Right ventricle myocardium inferior (tissue), 1 donor: ENCODE measurements at places on chromosomes 2 and 18.

DNA sequence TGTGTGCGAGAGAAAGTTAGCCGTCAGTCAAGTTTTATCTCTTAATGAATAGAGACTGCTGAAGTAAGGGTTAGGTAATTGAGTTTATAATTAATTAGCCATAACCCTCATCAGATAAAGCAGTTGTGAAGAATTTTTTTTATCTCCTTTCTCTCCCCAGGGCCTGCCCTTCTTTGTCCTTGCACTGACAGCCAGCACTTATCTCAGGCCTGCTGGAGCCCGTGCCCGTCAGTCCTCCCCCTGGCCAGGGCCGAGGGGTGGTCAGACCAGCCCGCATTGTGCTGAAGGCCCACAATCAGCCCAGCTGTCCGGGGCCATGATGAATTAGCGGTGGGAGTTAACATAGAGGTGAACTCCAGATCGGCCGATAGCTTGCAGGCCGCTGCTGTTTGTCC, 315.7 kb downstream of the GBX2 start:
- no peak for DNase-seq

DNA sequence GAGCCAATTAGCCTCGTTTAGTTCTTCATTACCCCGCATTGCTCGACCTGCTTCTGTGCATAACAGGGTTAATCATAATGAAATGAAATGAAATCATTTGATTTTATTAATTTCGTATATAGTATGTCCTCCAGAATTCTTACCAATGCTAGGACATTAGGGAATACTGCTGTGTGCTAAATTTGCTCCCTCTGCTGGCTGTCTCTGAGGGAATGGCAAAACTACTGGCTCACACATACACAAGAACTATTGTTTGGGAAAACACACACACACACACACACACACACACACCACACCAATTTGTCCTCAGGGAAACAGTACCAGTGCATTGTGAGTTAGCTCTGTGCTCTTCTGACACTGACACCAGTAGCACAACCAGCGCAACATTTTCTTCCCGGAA, 273.3 kb upstream of the TCF4 start:
- no peak for DNase-seq

DNA sequence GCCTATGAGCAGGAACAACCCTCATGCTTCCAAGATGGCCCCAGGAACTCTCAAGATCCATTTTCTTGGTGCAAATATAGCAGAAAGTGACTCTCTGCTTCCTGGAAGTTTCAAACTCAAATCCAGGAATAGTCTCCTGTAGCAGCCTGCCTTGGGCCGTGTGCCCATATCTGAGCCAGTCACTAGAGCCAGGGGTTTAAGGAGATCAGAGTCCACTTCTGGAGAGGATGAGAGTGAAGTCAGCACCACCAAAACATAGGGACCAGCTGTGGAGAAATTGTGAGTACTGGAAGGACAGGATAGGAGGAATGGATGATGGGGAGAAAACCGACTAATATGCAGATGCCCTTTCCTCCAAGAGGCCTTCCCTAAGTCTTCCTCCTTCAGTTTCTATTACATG, 33.2 kb downstream of the PSD4 start:
- no peak for DNase-seq

DNA sequence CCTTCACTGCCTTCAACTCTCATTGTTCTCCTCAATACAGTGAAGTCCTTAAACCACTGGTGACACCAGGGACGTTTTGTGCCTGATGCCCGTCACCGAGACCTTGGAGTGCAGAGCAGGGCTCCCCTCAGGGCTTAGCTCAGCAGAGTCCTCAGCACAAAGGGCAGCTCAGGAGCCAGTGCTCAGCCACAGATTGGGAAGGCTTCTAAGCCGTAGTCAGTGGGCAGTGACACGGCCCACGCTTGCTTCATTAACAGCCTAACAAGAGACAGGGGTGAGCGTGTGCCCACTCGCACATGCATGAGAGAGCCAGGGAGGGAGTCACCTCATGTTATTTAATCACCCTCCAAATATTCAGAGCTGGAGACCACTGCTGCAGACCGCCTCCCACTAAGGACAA, 137.5 kb downstream of the SH3RF3 start:
- no peak for DNase-seq

DNA sequence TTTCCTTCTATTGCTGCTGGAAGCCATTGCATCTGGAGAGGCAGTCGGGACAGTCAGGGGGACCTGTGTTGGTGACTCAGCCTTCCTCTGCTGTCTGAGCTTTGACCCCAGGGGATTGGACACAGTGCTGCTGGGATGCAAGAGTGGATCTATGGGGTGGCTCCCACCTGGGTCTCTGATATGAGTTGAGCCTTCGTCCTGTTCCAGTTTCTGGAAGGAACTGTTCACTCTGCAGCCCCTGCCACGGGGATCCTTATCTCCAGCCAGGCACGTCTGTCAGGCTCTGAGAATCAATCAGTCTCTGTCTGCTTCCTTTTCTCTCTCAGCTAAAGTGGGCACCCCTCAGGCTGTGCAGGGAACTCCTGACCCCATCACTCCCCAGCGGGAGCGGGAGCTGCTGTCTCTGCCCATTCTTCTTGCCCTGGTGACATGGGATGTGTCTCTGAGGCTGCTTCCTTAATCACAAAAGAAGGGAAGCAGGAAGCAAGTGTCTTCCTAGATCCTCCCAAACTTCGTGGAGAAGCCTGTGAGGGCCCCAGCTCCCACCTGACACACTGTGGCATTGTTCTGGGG, 51.7 kb downstream of the ARHGAP28 start:
- DNase-seq = no peak

- no peak for DNase-seq
Measured at GRCh38 chr2:240292619-240293525, 142.6 kb upstream of the GPC1 start.

- DNase-seq = no peak
Measured at GRCh38 chr18:49690312-49690711, 123.0 kb downstream of the ACAA2 start.
